ENCODE measurements at places on chromosomes 3 and 15.

- no peak for DNase-seq
These were observed 1333.0 kb downstream of the ROBO1 start for GRCh38 chr3:78434801-78435200.

DNA sequence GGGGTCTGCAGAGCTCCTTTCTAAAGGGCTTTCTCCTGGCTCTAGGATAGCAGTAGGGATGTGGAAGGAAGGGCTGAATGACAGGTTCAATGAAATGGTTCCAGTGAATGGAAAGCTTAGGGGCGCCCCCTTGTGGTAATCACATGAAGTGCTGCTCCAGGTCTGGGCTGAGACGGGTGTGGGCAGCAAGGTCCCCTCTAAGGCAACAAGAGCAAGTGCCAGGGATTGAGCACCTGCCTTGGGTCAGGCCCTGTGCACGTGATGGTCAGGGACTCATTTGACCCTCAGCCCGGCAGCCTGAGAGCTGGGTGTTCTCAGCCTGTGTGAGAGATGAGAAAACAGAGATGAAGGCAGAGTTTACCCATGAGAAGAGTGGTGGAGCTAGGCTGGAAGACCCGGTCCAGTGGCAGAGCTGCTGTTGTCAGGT, 12.1 kb upstream of the CX3CR1 start:
- DNase-seq, result peak; percentile 18

- DNase-seq, result no peak
These were observed 15.1 kb upstream of the SNRPA1 start for GRCh38 chr15:101310161-101310480.

GRCh38 chr3:49554633-49555265, 472 bp downstream of the BSN start:
- no peak for DNase-seq

DNA sequence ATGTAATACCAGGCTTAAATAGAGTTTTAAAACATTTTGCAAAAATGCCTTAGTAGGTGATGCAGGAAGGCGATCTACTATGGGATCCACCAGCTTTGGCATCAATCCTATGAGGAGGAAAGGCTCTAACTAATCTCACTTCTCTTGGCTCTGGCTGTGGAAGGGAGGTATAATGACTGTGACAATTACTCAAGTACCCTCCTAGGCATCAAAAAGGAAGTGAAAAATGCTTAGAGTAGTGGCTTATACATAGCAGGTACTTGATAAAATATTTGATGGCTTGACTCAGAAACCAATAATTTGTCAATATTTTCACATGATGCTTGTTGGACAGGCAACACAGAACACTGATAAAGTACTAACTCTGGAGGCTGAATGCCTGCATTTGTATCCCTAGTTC, 34.1 kb upstream of the SERPINI2 start:
- no peak for DNase-seq

- DNase-seq, result no peak
These were observed 223.0 kb upstream of the LYSMD4 start for GRCh38 chr15:99956022-99956775.

GRCh38 chr3:8301977-8302735, 199.5 kb upstream of the LMCD1 start:
- no peak for DNase-seq

DNA sequence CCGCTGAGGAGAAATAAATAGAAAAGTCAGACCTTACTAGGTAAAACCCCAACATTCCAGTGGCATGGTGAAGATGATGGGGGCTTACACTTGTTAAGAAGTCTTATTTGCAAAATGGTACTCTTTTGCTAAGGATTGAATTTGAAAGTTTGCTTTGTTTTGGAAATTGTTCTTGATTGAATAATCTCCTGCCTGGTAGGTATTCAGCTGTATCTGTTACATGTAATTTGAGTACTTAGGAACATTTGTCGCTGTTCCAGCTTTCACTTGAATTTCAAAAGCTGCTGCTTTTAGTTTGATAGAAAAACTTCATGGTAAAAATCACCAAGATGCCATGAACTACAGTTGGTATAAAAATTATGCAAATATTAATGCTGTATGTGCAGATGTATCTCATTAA, 44.6 kb downstream of the TFG start:
- DNase-seq, result no peak

DNA sequence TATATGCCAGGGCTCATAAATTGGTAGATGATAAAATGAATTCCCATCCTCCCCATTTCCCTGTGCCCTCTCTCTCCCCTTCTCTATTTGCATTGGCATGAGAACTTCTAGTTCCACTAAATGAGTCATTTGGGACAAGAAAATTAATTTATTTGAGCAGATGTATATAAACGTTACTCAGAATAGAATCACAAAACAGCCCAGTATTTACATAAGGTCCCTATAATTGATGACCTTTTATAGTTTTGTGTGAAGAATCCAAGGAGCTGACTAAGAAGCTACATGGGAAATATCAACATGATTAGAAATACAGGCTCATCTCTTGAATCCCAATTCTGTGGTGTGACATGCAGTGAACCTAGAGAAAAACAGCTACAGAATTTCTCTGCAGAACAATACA, 617.7 kb upstream of the NR2F2 start:
- no peak for DNase-seq

GRCh38 chr15:100111125-100112060, 230.4 kb downstream of the ADAMTS17 start:
- peak; percentile 17 for DNase-seq

DNA sequence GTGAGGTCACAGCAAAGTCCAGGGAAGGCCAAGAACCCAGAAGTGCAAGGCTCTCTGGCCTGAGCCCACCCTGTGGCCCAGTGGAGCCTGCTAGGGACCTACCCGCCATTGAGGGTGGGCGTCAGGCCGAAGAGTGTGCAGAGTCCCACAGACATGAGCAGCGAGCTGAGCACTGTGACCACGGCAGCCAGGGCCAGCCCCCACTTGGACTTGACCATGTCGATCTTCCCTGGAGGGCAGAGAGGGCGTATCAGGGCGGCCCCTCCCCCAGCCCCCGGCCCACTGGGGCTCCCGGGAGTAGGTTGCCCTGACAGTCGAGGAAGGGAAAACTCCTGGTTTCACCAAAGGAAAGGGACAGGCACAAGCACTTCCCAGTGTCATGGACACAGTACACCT, 44.6 kb downstream of the PTPN23 start:
- DNase-seq, result no peak

- no peak for DNase-seq
These were observed 24.5 kb downstream of the MEGF11 start for GRCh38 chr15:66228807-66229735.

DNA sequence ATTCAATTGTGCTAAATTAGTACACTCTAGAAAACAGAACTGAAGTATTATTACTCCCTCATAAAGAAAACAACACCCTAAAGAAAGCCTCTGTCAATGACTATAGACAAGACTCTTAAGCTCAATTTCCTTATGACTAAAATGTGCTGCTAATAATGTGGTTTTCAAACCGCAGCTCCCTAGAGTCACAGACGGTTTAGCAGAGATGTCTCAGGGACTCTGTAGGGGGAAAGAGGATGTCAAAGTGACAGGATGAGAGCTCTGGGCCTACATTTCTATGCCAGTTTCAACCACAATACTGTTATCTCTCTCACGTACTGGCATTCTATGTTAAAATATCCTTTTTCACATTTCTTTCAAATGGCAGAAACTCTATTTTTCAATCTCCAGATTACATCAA, 37.6 kb upstream of the WDR49 start:
- no peak for DNase-seq

All from anterior cingulate cortex (tissue), 58 donors.